ENCODE measurements at places on chromosomes 11 and 22.
A peak's percentile ranks its signal among the peaks of the same experiment; 100 is the strongest.

DNA sequence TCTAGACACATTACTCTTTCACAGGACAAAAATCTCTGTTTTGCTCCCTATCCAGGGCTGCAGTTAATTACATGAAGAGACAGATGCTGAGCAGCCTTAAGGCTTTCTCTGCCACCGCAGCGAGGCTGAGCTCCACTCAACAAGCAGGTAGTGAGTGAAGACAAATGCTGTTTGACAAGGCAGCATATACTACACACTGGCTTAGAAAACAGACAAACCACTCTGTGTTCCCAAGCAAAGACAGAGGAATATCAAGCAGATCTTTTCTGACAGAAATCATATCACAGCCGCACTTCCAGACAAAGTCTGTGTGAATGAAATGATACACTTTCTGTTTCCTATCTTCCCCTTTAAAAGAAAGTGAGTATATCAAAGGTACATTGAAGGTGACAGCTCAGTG, 368.1 kb downstream of the DCDC1 start:
- DNase-seq, result no peak

- DNase-seq, result no peak
Measured at GRCh38 chr11:28366549-28367346, 258.6 kb downstream of the METTL15 start.

DNA sequence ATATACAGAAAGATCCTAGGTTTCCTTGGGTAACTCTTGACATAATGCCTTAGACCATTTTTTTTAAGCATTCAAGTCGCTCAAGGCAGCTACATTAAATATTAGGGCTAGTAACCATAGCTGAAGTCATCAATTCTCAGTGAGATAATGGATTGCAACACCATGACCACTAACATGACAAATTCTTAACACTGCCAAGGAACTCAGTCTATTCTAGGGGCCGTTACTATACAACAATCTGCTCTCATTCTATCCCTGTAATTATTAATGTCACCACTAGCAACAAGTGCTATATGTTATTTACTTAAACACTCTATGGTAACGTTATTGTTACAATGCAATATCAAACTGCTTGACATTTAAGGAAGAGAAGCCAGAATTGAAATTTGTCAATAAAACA, 3.2 kb upstream of the STK33 start:
- peak; percentile 48 for DNase-seq

GRCh38 chr11:14117632-14118031, 155.1 kb downstream of the SPON1 start:
- no peak for DNase-seq

DNA sequence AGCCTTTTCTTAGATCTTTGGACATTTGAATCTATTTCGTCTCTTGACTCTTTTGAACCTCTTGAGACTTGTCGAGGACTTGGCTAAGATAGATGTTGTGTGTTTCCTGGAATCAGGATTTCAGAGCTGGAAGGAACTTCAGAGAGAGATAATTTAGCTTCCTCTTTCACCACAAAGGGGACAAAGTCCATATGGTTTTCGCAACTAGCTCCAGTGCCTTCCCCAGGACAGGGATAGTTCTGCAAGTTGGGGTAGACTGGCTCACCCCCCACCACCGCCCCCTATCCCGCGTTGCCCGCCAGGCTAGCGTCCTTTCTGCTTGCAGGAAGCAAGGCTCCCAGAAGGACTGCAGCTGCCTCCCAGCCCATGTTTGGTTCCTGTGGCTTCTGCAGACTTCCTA, 75.7 kb upstream of the MYO18B start:
- peak; percentile 82 for DNase-seq

DNA sequence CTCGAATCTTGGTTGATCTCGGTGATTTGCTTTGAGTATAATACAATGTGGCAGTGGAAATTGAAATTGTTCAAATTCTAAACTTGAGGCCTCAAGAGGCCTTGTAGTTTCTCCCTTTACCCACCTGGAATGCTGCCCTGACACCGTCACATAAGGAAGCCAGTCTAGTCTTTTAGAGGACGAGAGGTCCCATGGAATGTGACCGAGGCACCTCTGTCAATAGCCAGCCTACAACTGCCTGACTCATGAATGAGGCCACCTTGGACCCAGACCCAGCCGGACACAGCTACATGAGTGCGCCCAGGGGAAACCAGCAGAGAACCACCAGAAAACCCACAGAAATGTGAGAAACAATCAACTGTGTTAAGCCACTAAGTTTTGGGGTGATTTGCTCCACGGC, 52.5 kb downstream of the RPL27A start:
- no peak for DNase-seq

DNA sequence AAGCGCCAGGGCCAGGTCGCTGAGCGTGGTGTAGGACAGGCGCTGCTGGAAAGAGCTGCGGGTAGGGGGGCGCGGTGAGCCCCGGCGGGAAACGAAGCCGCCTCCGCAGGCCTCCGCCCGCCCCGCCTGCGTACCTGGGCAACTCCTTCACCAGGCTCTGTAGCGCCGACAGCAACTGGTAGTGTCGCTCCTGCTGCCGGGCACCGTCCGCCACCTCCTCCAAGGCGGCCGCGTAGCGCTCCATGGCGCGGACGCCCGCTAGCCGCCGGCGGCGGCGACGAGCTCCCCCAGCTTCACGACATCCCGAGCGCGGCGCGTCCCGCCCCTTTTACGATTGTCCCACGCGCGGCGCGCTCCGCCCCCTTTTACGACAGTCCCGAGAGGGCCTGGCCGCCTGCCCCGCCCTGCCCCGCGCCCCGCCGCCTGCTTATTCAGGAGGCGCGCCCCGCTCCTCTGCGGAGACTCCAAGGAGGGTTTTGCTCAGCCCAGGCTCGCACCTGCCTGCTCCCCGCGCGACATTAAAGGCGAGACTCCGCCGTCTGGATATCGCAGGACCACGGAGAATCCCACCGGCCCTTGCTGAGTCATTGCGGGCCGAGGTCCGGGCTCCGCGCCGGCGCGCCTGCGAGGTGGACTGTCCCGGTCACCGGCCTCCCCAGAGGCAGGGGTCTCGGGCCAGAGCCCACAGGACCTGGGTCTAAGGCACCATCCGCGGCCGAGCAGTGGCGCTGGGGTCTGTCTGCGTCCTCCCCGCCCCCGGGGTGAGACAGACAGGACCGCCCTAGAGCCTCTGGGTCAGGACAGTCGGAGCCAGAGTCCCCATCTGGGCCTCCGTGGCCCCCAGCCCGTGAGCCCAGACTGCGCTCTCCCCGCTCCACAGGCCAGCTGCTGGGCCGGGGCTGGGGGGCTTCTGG, at the start of gene DGCR6L:
Gene DGCR6L (minus strand): TSS at position 316 of the 914 bp plus-strand sequence. CDS start 72 bp downstream, at position 244.
- peak; percentile 90 for DNase-seq

DNA sequence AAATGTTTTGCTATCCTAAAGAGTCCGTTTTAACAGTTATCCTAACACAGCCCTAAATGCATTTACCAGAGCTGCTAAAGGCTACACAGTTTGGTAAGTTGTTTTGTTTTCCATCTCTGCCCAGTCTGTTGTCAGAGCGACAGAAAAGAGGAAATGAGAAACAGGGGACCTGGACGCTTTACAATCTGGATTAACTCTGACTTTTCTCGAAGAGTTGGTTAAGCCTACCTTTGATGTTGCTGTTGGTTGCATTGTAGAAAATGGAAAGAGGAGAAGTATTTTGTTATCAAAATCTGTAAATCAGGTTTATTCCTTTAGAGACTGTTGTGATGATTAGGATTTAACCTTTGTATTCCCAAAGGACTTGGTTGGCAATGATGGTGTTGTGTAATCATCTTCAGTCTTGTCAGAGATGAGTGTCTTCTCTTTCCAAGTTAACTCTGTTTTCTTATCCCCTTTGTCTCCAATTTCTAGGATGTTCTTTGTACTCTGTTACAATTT, 481 bp downstream of the ANGPTL5 start:
- no peak for DNase-seq

DNA sequence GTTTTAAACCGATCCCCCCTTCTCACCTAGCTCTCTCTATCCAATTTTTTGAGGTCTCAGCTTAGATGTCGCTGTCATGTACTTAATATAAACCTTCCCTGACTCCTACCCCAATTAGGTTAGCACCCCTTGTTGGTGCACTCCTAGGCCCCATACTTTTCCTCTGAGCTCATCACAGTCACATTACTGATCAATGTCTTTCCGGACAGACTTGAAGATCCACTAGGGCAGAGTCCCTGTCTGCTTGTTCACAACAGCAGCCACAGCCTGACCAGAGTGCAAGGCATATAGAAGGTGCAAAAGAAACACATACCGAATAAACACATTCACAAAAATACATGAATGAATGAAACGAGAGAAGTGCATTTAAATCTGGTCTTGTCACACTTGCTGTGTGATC, 261.0 kb upstream of the NARS2 start:
- DNase-seq, result no peak

DNA sequence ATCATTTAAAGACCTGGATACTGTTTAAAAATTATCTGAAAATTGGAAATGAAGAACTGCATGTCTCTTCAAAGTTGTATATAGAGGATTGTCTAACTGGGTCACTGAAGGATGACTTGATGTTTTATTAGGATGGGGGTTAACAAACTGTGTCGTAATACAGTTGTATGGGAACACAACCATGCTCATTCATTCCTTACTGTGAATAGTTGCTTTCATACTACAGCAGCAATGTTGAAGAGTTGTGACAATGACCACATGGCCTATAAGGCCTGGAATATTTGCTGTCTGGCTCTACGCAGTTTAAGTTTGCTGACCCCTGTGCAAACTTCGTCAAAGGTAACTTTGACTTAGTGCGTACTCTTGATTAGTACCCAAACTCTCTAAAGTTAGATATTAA, 38.4 kb downstream of the FDX1 start:
- DNase-seq, result no peak
